ENCODE measurements at places on chromosomes 5 and 9.

DNA sequence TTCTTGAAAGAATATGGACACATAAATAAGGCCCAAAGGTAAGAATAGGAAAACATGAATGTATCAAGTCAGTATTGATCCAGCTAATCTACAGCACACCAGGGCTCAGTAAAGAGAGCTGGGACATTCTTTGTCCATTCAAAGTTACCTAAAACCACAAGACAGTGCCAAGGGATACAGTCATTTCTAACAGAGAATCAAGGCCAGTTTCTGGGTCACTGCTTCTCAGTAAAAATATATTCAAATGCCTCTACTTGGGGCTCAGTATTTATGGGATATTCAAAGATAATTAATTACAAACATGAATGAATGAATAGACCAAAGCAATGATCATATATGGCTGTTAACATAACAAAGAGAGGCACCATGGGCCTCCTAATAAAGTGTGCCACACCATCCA is 34.9 kb downstream of the MTMR12 start:
- no peak for DNase-seq

GRCh38 chr5:103461243-103461642 is 101.3 kb downstream of the NUDT12 start:
- no peak for DNase-seq

DNA sequence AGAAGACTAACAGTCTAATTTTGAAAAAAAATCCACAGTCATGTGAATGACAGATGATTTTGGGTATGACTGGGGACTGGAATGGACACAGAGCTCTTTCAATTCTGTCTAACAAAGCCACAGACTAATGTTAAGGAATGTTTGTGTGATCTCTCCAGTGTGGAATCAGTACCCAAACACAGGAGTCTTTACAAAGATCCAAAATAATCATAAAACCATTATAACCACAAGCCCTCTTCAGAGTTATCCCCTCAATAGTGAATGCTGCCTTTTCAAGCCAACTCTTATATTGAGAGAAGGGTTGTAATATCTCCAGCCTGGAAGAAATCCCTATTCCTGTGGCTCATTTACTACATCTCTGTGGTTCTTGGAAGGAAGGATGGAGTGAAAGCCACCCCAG is 552.0 kb upstream of the CLINT1 start:
- no peak for DNase-seq

DNA sequence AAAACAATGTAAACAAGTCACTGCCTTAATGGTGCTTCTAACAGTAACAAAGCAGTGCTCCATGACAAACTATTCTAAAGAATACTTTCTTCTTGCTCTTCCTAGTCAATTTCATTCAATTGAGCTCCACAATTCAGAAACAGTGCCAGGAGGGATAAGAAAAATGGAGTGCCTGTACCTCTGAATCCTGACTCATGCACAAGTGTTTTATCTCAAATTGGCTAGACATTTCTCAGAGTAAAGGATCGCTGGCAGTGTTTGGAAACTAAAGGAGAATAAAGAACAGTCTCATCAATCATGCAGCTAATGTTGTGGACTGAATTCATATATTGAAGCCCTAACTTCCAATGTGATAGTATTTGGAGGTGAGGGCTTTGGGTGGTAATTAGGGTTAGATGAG is 27.6 kb downstream of the SLC25A51 start:
- no peak for DNase-seq

GRCh38 chr5:132420706-132421272 is 51.3 kb downstream of the SLC22A5 start:
- no peak for DNase-seq

- DNase-seq, result no peak
Observed at GRCh38 chr9:33233626-33234342, 6.2 kb upstream of the SPINK4 start.
